Umbilical cord (tissue), 2 donors: ENCODE measurements at places on chromosomes 6 and 20.

DNA sequence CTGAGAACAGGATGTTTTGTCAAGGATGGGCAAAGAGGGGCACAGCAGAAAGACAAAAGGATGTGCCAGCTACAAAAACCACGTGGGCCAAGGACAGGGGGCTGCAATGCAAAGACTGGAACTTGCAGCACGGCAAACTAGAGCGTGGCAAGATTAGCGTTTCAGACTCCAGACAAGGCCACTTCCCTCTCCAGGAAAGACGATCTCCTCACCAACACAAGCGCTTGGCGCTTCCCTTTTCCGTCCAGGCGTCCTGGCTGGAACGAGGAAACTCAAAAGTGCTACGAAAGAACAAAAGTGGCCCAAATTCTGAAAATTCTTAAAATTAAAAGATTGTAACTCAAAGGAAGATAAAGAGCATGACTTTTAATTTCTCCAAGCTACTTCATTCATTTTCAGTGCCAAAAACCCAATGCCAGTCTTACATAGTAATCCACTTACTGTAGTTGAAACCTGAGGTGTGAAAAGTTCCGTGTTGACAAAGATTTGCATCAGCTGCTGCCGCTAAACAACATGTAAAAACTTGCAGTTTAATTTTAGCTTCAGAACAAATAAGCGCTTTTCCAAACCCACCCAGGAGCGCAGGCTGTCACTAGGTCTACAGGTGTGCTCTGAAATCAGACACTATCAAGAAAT lies 207.1 kb upstream of the RREB1 start:
- DNase-seq, result no peak

- no peak for DNase-seq
Observed at GRCh38 chr20:50574586-50574985, 64.4 kb downstream of the PTPN1 start.

DNA sequence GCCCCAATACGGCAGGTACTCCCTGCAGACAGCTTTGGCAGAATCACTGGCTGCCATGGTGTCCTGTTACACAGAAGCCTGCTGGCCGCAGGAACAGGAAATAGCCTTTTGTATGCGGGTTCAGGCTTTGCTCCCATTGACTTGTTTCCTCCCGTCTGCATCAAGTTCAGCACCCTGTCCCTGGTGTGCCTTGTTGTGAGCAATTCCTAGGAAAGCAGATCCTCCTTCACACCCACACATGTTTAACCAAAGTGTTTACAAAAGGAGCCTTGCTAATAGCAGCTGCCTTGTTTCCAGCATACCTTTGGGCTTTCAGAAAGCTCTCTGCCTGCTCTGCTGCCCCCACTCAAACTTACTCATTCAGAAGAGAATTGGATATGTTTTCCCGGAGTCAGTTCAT lies 127.2 kb upstream of the SUPT3H start:
- DNase-seq, result no peak

DNA sequence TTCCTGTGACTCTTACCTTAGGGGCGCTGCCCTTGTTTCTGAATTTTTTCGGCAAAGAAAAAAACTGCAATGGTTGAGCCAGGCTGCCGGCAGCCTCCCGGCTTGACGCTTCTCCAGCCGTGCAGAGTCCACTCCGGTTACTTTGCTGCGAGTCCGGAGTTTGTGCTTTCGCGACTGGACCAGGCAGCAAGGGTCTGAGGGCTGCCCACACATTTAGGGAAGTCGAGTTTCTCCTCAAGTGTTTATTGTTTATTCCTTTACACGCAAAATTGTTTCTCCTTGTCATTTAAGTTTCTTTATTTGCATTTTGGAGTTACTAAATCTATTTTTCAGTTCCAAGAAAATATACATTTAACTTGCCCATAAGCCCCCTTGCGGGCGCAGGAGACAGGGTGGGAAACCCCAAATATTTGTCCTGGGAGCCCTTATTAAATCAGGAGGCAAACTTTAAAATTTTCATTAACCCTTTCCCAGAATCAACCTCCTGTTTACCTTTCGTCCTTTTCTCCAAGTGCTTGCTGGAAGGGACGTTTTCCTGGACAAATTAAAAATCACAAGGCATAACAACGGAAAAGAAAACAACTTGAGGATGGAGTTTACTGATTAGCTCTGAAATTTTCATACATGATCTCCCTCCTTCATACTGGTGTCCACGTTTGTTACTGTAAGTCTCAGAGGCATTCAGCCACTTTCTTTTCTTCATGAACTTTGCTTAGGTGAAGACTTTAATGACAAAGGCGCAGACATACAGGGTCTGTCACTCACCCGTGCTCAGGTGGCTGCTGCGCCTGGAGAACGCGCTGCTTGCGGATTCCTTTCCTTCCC lies 1.7 kb upstream of the PDE10A start:
- peak; percentile 19 for DNase-seq

GRCh38 chr6:53335224-53335994 lies 13.3 kb downstream of the ELOVL5 start:
- no peak for DNase-seq

- DNase-seq, result peak; percentile 35
Observed at GRCh38 chr6:41937861-41938574, 3.6 kb downstream of the CCND3 start.

GRCh38 chr20:36252511-36252910 lies 16.2 kb downstream of the AAR2 start:
- no peak for DNase-seq

DNA sequence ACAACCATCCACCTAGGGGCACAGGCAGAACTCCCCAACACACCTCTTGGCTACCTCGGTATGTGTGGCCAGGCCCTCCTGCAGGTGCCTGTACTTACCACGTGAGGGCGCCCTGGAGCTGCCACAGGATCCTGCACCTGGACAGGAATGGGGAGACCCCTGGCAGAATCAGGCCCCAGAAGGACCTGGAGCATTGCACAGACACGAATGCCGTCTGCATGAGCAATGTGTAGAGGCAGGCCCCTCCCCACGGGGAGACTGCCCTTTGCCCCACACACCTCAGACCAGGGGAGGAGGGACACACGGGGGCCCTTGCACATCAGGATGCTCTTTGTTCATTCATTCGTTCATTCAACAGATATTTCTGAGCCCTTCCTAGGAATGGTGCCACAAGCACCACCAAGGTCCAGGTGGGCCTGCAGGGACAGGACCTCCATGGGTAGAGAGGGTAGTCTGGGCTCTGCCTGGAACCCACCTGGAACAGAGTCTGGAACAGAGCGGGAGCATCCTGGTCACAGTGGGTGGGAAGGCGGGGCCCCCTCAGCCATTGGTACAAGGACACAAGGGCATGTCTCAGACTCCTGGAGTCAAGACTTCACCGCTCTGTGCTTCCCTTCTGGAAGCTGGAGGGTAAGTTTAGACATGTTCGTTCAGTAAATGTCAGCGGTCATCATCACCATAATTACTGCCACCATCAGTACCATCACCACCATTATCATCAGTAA lies 32.3 kb downstream of the YTHDF1 start:
- DNase-seq, result no peak

DNA sequence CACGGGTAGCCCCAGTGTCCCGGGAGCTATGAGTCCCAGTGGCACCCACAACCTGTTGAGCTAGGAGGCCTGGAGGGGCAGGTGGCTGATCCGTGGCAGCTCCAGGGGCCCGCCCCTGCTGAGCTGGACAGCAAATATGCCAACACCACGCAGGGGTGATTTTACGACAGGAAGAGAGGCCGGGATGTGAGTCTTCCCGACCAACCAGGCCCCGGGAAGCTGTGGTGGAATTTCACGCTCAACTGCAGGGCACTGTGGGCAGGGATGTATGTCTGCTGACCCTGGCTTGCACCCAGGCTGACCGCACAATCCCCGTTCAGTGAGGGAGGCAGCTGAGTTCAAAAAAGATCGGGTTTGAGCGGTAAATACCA lies 183.9 kb downstream of the ERMARD start:
- peak; percentile 15 for DNase-seq

GRCh38 chr6:87762116-87762515 lies 60.1 kb upstream of the AKIRIN2 start:
- DNase-seq, result no peak

- DNase-seq, result no peak
Observed at GRCh38 chr20:21021472-21021790, 84.7 kb downstream of the LINC00237 start.

DNA sequence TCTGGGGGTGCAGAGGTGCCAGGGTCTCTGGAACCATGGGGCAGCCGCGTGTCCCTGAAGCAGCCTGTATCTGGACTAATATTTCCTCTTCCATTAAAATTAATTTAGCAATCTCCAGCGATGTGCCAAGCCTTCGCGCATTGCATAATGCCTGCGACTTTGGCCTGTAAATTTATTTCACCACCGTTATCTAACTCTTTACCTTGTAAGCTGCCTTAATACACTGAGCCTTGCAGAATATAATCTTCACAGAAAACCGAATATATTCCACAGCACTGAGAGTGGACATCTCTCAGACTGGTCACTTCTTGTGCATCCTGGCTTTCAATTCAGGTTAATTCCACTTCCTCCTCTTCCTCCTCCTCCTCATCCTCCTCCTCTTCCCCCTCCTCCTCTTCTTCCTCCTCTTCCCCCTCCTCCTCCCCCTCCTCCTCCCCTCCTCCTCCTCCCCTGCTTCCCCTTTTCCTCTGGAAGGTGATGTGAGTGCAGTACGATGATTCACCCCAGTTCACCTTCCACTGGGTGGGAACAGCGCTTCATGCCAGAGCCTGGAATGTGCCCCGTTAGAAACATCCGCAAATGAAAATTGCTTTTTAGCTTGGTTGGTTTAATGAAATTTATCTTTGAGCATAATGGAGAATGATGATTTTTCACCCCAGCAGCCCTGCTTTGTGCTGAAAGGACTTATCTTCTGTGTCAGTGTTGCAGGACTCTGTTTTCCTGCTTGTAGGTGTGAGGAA lies 101.4 kb downstream of the CDH4 start:
- DNase-seq, result no peak

- DNase-seq, result no peak
Observed at GRCh38 chr6:25017932-25018567, 82.3 kb upstream of the RIPOR2 start.

DNA sequence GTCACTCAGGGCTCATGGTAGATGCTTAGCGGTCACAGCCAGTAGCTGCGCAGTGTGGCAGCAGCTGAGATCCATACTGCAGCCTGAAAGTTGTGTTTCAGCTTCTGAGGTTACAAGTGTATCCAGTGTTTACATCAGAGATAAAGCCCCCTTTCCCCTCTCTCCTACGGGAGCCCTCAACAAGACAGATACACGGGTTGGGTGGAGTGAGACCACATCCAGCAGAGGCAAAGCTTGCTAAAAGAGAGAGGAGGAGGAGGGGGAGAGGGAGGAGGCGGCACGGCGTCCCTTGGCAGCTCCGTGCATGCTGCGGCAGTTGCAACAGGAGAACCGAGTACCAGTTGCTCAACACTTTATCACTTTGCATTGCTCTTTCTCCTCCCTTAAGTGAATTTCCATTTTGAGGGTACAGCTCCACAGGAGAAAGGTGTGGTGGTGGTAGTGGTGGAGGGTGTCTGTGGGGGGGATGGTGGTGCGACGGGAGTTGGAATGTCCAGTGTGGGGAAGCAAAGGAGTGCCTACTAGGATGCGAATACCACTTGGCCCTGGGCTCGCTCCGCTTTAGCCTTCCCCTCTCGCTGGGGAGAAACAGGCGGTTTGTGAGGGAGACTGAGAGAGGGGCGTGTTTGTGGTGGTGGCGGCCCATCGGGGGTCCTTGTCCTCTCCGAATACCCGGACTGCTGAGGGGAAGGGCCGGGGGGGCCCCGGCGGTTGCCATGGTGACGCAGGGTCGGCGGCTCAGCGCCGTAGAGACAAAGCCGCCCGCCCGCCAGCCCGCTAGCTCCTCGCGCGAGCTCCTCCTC lies 405 bp upstream of the RNF182 start:
- DNase-seq, result peak; percentile 49

GRCh38 chr6:13870214-13870830 lies 54.4 kb upstream of the RNF182 start:
- no peak for DNase-seq

DNA sequence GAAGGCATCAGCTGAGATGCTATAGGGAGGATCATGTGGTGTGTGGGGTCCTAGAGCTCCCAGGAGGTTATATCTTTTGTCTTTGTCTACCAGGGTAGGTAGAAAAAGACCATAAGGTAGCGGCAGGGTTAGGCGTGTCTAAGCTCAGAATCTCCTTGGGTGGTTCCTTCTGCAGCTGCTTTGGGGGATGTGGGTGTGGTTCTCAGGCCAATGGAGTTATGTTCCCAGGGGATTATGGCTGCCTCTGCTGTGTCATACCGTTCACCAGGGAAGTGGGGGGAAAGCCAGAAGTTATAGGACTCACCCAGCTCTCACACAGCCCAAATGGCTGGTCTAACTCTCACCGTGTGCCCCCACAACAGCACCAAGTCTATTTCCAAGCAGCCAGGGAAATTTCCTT lies 107.4 kb upstream of the ADGRB3 start:
- DNase-seq, result no peak

GRCh38 chr20:3164043-3164762 lies 4.5 kb upstream of the FASTKD5 start:
- no peak for DNase-seq

DNA sequence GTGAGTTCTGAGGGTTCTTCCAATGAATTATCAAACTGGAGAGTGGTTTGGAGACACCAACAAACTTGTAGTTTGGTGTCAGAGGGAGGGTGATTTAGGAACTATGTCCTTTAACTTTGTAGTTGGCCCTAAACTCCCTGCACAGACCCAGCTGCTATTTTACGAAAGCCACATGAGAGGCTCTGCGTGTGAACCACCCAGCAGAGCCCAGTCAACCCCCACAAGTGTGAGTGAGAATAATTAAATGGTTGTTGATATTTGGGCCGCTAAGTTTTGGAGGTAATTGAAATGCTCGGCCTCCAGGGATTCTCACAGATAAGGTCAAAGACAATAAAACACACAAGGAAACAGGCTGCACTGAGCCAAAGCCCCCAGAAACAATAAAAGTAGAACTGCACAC lies 6.9 kb upstream of the VAPB start:
- DNase-seq, result no peak

DNA sequence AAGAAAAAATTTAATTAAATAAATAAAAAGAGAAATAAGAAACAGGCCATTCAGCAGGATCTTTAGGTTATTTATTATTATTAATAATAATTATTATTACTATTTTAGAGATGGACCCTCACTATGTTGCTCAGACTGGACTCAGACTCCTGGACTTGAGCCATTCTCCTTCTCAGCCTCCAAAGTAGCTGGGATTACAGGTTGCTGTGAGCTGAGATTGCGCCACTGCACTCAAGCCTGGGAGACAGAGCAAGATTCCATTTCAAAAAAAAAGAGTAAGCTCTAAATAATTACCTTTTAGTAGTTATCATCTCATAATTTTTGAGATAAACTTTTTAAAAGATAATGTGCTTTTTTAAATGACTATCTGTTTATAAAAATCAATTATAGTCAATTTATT lies 1102.8 kb upstream of the GJE1 start:
- DNase-seq, result peak; percentile 29

DNA sequence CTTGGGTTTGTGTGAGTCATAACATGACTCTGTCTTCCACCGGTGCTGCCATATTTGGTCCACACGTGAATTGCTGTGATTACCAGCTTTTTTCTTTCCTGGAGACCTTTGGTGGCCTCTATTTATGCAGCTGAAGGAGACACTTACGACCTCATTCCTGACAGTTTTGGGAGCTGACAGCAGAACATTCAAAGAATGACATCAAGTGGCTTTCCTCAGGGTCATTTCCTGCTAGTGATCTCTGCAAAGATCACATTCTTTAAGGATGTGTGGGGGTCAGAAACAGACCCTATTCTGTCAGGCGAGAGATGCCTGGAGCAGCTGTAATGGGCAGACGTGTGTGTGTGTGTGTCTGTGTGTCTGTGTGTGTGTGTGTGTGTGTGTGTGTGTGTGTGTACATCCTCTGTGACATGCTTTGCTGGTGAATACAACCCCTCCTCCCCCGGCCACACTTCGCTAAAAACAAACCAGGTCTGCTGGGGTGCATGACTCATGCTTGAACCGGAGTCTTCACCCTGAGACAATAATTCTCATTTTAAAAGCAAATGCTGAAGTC lies 115.6 kb downstream of the TMEM170B start:
- peak; percentile 67 for DNase-seq

- DNase-seq, result no peak
Observed at GRCh38 chr20:33092361-33092760, 12.9 kb downstream of the BPIFB4 start.
